CD8-positive, alpha-beta memory T cell (primary cell): ENCODE measurements at places on chromosomes 6 and 20.

- no peak for DNase-seq
These were observed 71.2 kb downstream of the CBLN4 start for GRCh38 chr20:55934146-55934545.

- DNase-seq = no peak
These were observed 3.3 kb upstream of the CNKSR3 start for GRCh38 chr6:154513601-154514320.

DNA sequence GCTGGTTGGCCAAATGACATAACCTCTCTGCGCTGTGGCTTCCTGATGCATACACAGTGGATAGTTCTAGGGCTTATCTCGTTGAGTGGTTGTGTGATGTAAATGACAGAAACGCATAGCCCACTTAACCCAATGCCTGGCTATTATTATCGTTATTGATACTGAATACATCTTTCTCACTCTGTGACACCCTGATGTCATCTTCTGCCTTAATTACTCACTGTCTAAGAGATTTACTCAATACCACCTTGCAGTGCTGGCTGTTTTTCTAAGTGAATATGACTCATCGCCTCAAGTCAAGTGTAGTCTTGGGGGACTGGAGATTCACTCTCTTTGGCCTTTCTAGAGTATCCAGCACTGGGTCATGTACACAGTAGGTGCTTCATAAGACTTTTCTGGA is 73.6 kb downstream of the NDUFAF5 start:
- no peak for DNase-seq

DNA sequence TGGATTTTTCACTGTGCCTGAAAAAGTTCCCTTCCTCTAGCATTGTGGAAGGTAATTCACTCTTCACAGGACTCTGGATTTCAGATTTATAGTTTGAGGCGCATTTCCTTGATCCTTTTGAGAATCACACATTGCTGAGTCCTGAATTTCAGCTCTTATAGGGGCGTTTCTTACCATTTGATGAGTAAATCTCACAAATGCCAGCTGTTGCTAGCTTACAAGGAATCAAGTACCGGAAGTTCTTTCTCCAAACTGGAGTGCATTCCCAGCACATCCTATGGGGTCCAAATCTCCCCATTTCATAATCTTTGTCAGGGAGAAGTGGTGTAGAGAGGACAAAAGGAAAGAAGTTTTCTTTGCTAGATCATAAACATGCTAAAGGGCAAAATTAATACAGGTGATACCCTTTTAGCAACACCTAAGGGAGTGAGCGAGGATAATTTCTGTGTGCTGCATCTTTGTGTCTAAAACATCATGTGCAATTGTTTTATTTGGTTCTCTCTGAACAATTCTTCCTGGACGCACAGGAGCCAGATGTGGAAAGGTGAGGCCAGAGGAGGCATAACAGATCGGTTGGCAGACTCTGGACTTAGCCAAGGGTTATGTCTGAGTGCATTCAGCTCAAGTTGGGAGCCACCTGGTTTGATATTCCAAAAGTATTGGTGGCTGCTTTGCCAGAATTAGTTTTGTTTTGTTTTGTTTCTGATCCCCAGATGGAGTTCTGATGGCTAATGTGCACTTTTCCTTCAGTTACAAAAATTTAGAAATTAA is 37.4 kb upstream of the EYA2 start:
- DNase-seq = no peak

- no peak for DNase-seq
These were observed 9.0 kb downstream of the FKBP1A start for GRCh38 chr20:1383623-1384404.

DNA sequence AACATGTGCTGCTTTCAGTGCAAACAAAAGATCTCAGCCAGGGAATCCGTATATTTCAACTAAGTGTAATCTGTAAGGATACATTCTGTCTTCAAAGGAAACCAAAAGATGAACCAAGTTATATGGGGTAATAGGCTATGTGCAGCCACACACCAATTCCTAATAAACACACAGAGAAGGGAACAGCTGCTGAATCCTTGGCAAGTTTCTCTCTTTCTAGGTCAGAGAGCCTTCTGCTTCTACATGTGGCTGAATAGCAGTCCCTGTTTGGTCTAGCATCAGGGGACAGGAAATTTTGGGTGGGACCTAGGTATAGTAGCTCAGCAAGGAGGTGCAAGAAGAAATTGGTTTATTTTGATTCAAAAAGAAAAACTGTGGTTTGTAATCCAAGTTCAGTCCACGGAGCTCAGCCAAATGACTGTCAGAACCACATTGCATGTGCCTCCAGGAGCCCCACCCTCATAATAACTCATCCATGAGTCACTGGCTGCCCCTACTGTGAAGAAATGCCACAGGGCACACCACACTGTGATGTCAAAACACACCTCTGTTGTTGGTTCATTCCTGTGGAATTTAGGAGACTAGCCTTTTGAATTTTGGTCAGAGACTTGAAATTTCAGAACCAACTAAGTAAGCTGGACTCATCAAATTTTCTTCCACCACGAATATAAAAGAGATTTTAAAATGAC is 21.1 kb downstream of the SPTLC3 start:
- no peak for DNase-seq

GRCh38 chr6:77401231-77401630 is 62.1 kb downstream of the HTR1B start:
- no peak for DNase-seq

- no peak for DNase-seq
These were observed 25.5 kb downstream of the BANF2 start for GRCh38 chr20:17725094-17725835.

- DNase-seq = no peak
These were observed 19.9 kb downstream of the PLN start for GRCh38 chr6:118567974-118568373.

GRCh38 chr6:102549221-102549874 is 1155.8 kb downstream of the GRIK2 start:
- no peak for DNase-seq

GRCh38 chr20:2696646-2697045 is 4.1 kb downstream of the EBF4 start:
- no peak for DNase-seq

- DNase-seq = no peak
These were observed 95.0 kb downstream of the THBS2 start for GRCh38 chr6:169158691-169159090.

GRCh38 chr20:20824924-20825584 is 112.6 kb upstream of the RALGAPA2 start:
- peak; percentile 24 for DNase-seq

- DNase-seq = no peak
These were observed 77.1 kb downstream of the LMBRD1 start for GRCh38 chr6:69719602-69720193.

- DNase-seq = no peak
These were observed 125.0 kb upstream of the RPS6KA2 start for GRCh38 chr6:166752097-166752496.

GRCh38 chr6:144093658-144094057 is 1.7 kb downstream of the SF3B5 start:
- no peak for DNase-seq

DNA sequence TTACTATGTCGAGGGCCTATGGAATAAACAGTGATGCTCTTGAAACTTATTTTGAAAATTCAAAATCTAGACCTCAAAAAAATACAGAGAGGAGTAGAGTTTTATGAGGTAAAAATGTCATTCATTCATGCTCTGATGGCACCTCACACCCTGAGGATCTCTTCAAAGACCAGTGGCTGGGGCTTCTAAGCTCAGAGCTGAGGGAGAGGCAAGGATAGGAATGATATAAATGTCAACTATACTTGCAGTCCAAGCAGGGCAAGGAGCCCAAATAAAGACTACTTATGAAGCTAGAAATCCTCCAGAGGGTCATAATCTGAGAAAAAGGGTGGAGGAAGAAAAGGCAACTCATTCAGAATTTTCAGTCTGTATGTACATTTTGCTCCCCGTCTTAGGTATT is 136.7 kb upstream of the CARMIL1 start:
- DNase-seq = no peak

- DNase-seq = no peak
These were observed 130.9 kb upstream of the PMEPA1 start for GRCh38 chr20:57840504-57841296.

DNA sequence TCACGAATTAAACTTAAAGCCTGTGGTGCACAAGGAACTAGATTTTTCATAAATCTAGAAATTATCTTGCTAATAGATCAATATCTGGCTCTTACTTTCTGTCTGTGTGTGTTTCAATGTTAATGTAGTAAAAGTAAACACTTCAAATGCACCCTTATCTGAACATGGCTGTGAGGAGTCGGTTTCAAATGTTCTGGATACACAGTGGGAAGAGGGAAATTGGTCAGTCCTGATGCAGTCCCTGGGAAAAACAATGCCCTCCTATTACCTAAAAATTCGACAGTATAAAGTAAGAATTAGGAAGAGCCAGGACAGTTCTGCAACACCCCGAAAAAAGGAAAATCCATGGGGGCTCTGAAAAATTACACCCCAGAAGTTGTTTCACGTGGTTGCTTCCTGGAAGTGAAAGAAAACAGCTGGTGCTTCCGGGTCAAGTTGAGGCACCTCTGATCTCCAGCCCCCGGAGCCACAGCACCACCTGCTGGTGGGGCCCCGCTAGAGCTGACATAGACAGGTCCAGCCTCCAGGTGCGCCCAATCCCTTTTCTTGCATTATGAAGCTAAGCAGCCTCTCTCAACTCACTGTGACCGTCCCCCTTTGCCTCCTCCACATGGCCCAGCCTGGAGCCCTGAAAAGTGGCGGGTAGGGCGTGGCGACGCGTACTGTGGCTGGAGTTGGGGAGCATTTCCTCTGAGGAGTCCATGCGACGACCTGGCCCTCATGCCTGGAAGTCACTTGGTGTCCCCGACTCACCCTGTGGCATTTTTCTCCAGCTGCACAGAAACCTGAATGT is 8.3 kb downstream of the SEMG2 start:
- no peak for DNase-seq

DNA sequence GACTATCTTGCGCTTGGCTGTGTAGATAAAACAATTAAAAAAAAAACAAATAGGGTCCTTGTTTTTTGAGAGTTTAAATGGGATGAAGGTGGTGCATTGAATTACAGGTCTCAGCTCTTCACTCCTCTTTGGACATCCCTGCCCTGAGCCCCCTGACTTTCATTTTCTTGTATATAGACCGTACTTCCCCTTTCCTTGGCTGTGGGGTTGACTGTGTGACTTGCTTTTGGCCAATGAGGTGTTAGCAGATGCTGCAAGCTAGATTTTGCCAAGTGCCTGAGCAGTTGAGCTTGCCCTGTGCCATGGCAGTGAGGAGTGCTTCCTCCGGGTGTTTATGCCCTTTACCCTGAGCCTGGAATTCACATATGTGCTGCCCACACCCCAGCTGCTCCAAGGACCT is 386.1 kb upstream of the ZFP64 start:
- no peak for DNase-seq

- DNase-seq = no peak
These were observed 74.6 kb downstream of the AIG1 start for GRCh38 chr6:143135325-143135724.

- peak; percentile 2 for DNase-seq
These were observed 347.8 kb upstream of the PLCB4 start for GRCh38 chr20:8721098-8721497.

DNA sequence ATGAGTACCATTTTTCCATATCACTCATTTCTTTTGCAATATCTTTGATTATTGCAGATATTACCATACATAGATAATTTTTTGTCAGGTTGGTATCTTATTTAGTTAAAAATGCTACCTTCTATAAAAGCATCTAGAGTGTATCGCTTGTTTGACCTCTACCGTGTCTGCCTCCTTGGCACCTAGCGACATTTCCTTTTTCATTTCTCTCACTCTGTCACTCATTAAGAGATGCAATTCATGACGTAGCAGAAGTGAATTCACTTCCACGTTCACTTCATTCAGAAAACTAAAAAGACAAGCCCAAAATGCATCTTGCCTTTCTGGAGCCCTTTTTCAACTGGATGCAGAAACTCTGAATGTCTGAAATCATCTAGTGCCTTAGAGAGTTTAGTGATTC is 172.9 kb downstream of the MMS22L start:
- no peak for DNase-seq

- no peak for DNase-seq
These were observed 355.9 kb downstream of the PREX1 start for GRCh38 chr20:48471759-48472408.

- no peak for DNase-seq
These were observed 1199.8 kb upstream of the MAP3K7 start for GRCh38 chr6:91786474-91787184.

- no peak for DNase-seq
These were observed 238.5 kb downstream of the ZFAND3 start for GRCh38 chr6:38057994-38058393.

- no peak for DNase-seq
These were observed 76.7 kb downstream of the BMP7 start for GRCh38 chr20:57189713-57190112.

GRCh38 chr6:144776031-144776819 is 491.1 kb downstream of the UTRN start:
- DNase-seq = no peak

DNA sequence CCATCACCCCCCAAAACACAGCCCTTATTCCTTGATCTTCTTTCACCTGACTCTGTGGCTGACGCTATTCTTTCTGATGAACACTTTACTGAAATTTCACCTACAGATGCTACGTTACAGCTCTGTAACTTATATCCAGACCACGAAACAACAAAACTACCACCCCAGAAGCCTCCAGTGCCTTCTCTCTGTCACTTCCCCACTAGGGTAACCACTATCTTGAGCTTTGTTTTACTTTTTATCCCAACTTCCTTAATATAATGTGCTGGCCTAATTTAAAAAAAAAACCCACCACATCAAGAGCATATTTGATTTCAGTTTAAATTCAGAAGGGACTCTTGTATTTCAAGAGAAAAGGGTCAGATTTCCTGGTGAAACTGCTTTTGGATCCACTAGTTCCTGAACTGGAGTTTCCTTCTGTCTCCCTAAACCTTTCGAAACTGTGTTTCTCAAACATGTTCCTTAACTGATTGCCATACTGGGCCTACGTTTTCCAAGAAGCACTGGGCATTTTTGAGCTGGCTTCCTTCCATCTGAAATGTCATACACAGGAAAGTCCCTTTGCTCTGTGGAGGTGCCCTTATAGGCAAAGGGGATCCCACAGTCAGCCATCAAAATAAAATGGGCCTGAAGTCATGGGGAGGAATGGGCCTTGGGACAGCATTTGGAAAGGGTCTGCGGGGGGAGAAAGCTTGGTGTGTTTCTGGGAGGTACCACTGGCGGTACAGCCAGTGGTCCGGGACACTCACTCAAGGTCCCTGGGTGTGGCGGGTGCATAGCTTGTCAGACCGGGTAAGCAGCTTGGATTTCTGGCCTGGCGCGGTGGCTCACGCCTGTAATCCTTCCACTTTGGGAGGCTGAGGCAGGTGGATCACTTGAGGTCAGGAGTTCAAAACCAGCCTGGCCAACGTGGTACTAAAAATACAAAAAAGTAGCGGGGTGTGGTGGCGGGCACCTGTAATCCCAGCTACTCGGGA is 25.8 kb upstream of the RTF2 start:
- DNase-seq = peak; percentile 23

- no peak for DNase-seq
These were observed 576.4 kb downstream of the PRKN start for GRCh38 chr6:162151021-162151665.

- no peak for DNase-seq
These were observed 23.9 kb upstream of the RALGAPA2 start for GRCh38 chr20:20736303-20736702.

DNA sequence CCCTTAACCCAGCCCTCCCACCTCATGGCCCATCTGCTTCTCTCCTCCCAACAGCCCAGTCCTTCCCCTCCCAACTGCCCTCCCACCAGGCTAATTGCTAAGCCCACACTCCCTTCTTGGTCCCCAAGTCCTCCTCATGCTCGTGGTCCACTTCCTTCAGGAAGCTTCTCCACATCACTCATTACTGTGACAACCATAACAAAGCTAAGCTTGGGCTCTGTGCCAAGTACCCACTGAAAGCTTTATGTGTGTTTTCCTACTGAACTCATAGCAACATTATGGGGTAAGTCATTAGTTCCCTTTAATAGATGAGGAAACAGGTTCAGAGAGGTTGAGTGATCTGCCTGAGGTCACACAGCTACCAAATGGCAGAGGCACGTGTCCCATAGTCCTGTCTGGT is 16.2 kb downstream of the FRS3 start:
- DNase-seq = no peak
